SJSA1 (cell line): ENCODE measurements at places on chromosomes 2 and 18. TPM values are rescaled to one million over a fixed set of nuclear protein-coding genes. Genes with fewer than 3 reads are reported as not detected.

The LYG2 gene
- total RNA-seq = not detected in 2 replicates

The DOCK10 gene
- total RNA-seq = 32.6 and 42.4 TPM in 2 replicates

The CDKL4 gene
- 0.34 and 0.85 TPM in 2 replicates for total RNA-seq

The TANC1 gene
- total RNA-seq = 11.6 and 26.5 TPM in 2 replicates

The LHCGR gene
- not detected in 2 replicates for total RNA-seq

The HSBP1L1 gene
- total RNA-seq = 18.1 and 45.0 TPM in 2 replicates

The UGT1A5 gene
- total RNA-seq = not detected in 2 replicates

The CYP20A1 gene
- total RNA-seq = 22.2 and 27.2 TPM in 2 replicates

The ACMSD gene
- not detected in 2 replicates for total RNA-seq

The PID1 gene
- 0.18 and 2.1 TPM in 2 replicates for total RNA-seq

The PLA2R1 gene
- 1.9 and 2.3 TPM in 2 replicates for total RNA-seq

The QPCT gene
- 7.1 and 10.8 TPM in 2 replicates for total RNA-seq

The CFC1 gene
- total RNA-seq = not detected in 2 replicates

The ITGA4 gene
- total RNA-seq = 69.9 and 80.0 TPM in 2 replicates

The TCF7L1 gene
- total RNA-seq = 0.68 and 1.3 TPM in 2 replicates

The CDH2 gene
- total RNA-seq = 47.2 and 75.7 TPM in 2 replicates

The CRYGC gene
- total RNA-seq = not detected in 2 replicates

The ALPI gene
- not detected in 2 replicates for total RNA-seq

The GDF7 gene
- 0.03 TPM in 1 of 2 replicates, not detected in the other for total RNA-seq

The LAMA3 gene
- 0.25 and 0.61 TPM in 2 replicates for total RNA-seq

The MYCN gene
- total RNA-seq = 1.2 and 3.7 TPM in 2 replicates

The C2orf15 gene
- not detected in 2 replicates for total RNA-seq

The FBLN7 gene
- total RNA-seq = not detected in 2 replicates

The ZNF521 gene
- total RNA-seq = 0.16 and 0.34 TPM in 2 replicates

The SLC4A3 gene
- total RNA-seq = 4.0 and 4.1 TPM in 2 replicates

The OBSL1 gene
- total RNA-seq = 53.1 and 55.3 TPM in 2 replicates

The HOXD1 gene
- total RNA-seq = not detected in 2 replicates

The AMER3 gene
- total RNA-seq = not detected in 2 replicates

The HOXD9 gene
- 1.8 TPM in 2 replicates for total RNA-seq

The G6PC2 gene
- total RNA-seq = not detected in 2 replicates

The TMX3 gene
- total RNA-seq = 118 and 130 TPM in 2 replicates

The CEBPZOS gene
- total RNA-seq = 30.8 and 32.6 TPM in 2 replicates

The REEP1 gene
- 0.24 and 0.78 TPM in 2 replicates for total RNA-seq

The SOX11 gene
- 0.05 TPM in 1 of 2 replicates, not detected in the other for total RNA-seq

The IL36A gene
- total RNA-seq = not detected in 2 replicates

The FSHR gene
- not detected in 2 replicates for total RNA-seq

The GAREM2 gene
- total RNA-seq = 0.05 TPM in 1 of 2 replicates, not detected in the other

The LINC00305 gene
- not detected in 2 replicates for total RNA-seq

The RAB6D gene
- 0.03 TPM in 1 of 2 replicates, not detected in the other for total RNA-seq
